ENCODE measurements at places on chromosomes 1 and 21. TPM values are rescaled to one million over a fixed set of nuclear protein-coding genes. Genes with fewer than 3 reads are reported as not detected.

RXRG gene
- 6.8 TPM for total RNA-seq

LINGO4 gene
- total RNA-seq, result not detected

GRCh38 chr1:10942542-10942912 lies 69.9 kb upstream of the TARDBP start:
- DNase-seq, result no peak

DNA sequence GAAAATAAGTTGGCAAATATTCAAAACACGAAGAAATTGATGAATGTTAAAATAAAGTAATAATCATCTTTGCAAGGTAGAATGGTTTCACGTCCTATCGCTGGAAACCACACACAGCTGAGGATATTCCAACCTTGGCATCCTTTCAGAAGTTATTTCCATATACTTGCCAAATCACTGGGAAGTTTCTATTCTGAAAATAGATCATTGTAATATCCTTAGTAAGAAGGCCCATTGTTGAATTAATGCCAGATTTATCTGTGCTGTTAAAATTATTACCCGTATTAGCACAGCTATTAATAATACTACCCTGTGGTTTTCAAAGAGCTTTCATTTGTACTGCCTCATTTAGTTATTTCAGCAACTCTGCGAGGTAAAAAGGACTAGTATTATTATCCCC lies 81.1 kb downstream of the OLFM3 start:
- DNase-seq, result no peak

- DNase-seq, result no peak
Measured at GRCh38 chr1:35506960-35507912, 50.0 kb downstream of the KIAA0319L start.

Data from neural crest cell (in vitro differentiated cells).